ENCODE measurements at places on chromosomes 3 and 15. TPM values are rescaled to one million over a fixed set of nuclear protein-coding genes. Genes with fewer than 3 reads are reported as not detected.

GRCh38 chr3:175005881-175006280 is 146.7 kb downstream of the NAALADL2 start:
- DNase-seq: no peak

- DNase-seq: no peak
Measured at GRCh38 chr15:39682366-39682765, 100.3 kb downstream of the FSIP1 start.

GRCh38 chr3:176796371-176796770 is 400.9 kb downstream of the TBL1XR1 start:
- no peak for DNase-seq

GRCh38 chr3:16205156-16205870 is 30.8 kb downstream of the GALNT15 start:
- no peak for DNase-seq

GRCh38 chr3:16428612-16429011 is 84.9 kb downstream of the RFTN1 start:
- no peak for DNase-seq

Gene NMB
- 6.3 TPM for total RNA-seq

Gene IL5RA
- 2.6 TPM for total RNA-seq
